Right hindlimb (tissue), 1 donor: ENCODE measurements at places on chromosomes 3 and 15.
A peak's percentile ranks its signal among the peaks of the same experiment; 100 is the strongest.

- no peak for DNase-seq
Measured at GRCh38 chr3:72629191-72629631, 219.0 kb downstream of the SHQ1 start.

DNA sequence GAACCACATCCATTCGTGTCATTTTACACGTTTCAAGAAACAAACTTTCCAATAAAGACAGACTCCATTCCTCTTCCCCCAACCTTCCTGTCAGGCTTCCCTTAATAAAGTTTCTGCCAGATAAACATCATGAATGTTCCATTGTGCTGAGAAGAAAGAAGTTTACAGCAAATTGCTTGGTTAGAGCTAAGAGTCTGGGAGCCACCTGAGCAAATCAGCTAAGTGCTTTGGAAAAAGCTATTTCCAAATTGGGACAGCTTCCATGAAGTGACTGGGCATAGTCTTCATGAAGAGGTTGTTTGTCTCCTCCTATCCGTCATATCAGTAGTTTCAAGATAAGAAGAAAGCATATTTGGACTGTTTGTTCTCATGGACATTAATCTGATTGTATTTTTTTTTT lies 77.0 kb downstream of the MAGI1 start:
- no peak for DNase-seq

DNA sequence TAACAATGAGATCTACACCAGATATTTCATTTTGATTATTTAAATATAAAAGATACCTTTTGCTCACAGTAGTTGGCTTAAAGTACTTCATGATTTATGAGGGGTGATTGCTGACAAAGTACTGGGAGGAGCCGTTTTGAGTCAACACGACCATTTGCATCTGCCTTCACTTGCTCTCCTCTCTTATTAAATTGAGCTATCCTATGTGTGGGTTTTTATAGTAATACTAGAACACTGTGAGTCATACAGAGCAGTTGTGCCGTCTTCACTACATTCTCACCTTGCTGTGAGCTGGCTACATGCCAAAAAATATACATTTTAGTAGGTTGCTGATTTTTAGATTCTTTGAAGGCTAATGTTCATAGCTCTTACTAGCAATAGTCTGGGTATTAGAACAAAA lies 161.2 kb downstream of the ALCAM start:
- DNase-seq = no peak

- peak; percentile 71 for DNase-seq
Measured at GRCh38 chr3:29525254-29525881, 244.5 kb downstream of the RBMS3 start.

GRCh38 chr3:16357186-16358121 lies 92.4 kb downstream of the OXNAD1 start:
- no peak for DNase-seq

DNA sequence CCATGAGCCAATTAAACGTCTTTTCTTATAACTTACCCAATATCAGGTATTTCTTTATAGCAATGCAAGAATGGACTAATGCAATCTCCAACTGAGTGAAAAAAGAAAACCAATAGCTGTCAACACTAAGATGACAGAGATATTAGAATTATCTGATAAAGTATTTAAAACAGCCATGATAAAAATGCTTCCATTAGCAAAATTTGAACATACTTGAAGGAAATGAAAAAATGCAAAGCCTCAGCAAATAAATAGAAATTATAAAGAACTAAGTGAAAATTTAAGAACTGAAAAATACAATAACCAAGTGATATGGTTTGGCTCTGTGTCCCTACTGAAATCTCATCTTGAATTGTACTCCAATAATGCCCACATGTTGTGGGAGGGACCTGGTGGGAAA lies 99.6 kb downstream of the BOC start:
- no peak for DNase-seq

DNA sequence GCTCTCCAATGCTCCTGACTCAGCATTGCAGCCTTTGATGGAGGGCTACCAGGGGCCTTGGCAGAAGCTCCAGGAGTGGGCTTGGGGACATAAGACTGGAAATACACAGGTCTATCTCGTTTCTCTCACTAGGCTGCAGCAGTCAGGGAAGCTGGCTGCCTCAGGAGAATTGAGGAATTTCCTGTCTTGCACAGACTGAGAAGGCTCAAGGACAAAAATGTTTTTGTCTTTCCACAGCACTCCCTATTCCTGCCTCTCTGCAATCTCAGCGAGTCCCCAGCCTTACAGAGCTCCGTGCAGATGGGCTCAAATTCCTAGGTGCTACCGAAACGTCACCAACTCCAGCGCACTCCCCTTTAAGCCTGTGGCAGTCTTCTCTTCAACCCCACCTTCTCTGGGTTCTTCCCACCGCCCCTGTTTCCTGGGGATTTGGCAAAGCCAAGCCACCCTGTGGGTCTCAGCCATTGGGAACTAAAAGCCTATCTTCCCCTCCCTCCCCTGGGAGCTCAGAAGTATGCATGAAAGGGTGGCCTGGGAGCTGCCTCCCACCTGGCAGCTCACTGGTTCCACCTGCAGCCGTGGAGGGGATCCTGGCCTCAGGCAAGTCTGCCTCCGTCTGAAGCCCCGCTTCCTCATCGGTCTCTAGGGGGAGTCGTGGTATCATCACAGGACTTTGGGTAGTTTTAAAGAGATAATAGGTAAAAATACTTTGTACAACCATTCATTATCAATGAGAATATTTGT lies 322.6 kb upstream of the FRG2C start:
- no peak for DNase-seq

DNA sequence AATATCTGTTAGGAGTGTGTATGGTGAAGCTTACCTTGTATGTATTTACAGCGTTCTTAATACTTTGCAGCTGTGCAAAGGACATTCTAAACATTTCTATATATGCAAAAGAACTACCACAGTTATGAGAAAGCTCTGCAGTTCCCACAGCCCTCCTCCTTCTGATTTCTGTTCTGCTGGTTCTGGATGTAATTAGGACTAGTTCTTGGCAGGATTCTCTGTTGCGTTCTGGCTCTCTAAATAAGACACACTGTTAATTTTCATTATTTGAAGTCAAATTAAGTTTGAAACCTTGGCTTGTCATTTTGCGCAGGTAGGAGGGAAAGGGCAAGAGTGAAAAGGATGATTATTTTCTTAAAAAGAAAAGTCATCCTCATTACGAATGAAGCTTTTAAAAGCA lies 76.4 kb downstream of the FNDC3B start:
- DNase-seq = no peak

GRCh38 chr3:144121661-144122060 lies 150.0 kb downstream of the DIPK2A start:
- no peak for DNase-seq

DNA sequence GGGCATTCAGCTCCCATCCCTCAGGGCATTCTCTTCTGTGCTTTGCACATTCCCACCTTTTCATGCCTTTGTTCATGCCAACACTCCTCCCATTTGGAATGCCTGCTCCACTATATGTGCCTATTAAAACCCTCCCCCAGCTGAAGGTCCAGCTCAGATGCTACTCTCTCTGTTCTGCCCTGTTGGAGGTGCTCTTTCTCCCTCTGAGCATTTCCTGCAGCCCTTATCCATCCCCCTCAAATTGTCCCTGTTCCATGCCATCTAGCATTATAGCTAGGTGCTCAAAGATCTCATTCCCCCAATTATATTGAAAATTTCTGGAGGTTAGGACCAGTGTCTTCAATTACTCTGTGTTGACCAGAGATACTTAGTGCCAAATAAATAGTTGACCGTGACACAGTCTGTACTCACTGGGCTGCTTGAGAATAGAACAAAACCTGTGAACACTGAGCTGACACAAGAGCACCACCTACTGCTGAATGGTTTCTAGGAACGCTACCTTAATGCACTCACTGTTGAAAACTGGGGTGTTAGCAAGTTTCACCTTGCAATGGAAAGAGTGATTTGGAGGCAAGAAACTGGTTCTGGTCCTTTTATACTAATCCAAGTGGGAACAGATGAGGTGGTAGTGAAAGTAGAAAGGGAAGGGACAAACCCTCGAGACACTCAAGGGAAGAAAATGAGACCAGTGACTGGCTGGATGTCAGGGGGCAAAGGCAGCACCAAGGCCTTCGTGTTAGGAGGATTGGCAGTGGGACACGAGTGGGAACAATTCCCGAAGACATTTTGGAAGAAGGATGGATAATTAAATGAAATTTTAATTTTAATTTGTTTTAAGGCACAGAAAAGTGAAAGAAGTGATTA lies 289.8 kb upstream of the ROPN1 start:
- no peak for DNase-seq

DNA sequence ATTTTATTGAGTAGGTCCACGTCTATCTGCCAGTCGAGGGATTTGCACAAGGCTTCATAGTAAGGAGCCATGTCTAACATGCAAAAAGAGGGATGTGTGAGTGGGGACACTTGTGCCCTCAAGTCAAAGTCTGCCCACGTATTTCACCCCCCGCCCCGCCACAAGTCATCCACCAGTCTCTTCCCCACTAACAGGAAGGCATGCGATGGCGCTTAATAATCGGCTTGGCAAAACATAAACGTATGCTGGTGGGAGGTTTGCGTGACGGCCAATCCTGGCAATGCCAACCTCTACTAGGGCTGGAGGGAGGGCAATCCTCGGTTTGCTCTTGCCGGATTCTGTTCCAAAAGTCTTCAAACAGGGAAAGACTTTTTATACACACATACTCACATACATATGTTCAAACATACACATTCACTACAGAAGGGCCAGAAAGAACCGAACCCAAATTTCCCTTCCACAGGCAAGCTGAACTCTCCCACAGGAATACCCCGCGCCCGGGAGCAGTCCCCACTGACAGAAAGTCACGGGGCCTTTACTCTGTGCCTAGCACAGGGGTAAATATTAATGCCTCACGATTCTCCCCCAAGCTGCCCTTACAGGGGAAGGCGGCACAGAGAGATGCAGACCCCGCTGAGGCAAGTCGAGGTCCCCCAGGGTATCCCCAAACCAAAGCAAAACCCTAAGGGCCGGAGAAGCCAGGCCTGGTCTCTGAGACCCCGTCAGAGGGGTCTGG lies 675 bp downstream of the PSMD6 start:
- DNase-seq = no peak

- DNase-seq = no peak
Measured at GRCh38 chr15:95291898-95292472, 1038.5 kb upstream of the NR2F2 start.

DNA sequence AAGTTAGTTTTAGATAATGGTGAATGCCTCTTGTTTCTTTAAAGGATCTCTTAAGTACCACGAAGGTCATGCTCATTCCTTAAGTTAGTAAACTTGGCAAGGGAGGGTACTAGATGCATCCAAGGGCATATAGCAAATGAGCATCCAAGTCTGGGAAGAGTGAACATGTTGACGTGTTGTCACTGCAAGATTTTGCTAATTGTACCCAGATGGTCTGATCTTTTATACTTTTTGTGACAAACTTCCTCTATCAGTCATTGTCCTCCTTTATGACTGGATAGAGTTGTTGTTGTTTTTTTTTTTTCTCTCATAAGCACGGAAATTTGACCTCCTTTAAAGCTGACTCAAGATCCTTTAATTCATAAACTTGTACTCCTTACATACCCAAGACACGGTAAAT lies 121.3 kb downstream of the CHST2 start:
- no peak for DNase-seq

DNA sequence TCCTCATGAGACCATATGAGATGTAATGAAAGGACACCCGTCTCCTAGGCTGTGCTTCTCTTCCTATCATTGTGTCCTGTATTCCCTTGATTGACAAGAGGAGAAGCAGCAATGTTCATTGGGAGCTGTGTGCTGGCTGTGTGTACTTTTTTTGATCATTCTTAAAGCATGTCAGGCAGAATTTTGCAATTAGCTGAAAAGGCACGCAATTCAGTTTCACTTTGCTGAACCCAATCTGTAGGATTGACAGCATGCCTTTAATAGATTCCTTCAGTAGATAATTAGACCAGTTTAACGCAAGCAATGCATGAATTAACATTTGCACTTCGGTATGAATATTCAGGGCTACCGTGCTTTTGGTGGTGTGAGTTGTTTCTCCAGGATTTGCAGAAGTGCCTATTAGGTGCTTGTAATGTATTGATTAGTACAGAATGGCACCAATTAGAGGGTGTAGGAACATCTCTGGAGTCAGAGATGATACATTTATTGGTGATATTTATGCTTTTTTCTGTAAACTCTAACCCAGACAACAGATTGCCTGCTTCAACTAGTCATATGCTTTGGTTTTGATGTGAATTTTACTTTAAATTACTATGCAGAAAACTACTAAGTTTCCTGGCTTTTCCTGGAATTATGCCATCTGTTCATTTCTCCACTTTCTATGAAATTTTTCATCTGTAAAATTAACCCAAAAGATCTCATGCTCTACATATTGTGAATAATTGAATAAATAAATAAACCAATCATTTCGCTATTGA lies 114.3 kb downstream of the NSUN3 start:
- no peak for DNase-seq

DNA sequence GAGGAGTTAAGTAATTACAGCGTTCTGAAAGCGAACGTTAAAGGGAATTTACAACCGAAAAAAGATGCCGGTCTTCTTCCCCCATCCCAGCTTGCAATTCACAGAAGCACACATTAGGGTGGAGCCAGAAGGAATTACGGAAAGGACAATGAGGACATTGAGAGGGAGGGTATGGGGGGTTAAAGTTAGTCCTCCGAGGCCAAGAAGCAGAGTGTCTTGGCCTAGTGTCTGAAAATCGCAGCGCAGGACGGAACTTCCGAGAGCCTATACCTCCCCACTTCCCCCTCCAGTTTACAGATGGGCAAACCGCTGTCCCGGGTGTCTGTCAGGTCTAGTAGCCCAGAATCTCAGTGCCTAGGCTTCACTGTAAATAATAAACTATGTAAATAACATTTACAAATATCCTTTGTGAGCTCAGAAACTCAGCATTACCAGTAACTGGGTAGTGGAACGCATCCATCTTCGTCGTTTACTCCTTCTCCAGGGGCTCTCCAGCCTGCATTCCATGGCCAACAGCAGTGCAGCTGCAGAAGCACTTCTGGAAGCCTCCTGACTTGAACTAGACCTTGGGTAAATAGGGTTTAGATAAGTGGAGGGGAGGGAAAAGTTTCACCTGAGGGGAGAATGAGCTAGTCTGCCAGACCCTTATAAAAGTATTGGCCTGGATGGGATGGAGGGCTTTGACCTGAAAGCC lies 922 bp downstream of the ADPRH start:
- DNase-seq = peak; percentile 69

DNA sequence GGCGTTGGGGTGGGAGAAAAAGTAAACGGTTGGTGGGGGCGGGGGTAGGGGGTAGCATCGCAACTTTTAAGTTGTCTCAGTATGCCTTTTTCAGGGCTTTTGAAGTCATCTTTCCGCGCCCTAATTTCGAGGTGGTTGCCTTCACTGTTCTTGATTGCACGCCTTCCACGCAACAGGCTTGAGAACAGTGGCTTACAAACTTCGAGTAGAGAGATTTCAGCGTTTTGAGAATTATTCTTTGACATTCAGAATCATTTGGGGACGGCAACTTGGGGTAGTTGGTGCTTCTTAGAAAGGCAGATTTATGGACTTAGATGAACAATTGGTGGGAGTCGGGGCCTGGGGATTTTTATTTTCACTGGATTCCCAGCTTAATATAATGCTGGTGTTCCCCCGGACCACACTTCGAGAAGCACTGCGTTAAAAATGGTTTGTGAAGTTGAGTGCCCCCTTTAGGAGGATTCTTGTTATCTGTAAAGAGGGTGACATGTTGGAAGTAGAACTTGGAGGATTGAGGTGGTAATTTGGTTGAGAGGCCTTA lies 880 bp downstream of the PPP4R2 start:
- DNase-seq = no peak
